GM13977 (cell line): ENCODE measurements at places on chromosomes 13 and 19.

DNA sequence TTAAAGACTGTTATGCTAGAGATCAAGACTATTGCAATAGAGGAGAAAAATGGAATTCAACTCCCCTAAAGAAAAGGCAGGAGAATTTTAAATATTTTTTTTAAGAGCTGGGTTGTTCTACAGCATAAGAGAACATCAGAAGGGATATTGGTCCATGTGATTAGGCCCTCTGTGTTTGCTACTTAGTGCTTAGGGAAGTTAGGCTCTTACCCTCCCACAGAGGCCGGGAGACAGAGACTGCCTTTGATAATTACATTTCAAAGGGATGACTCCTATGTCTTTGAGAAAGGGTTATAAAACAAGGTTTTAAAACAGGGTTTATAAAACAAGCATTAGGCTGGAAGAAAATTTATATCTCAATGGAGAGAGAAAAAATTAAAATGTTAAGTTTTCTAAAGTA is 1248.1 kb upstream of the PCDH20 start:
- no peak for DNase-seq

DNA sequence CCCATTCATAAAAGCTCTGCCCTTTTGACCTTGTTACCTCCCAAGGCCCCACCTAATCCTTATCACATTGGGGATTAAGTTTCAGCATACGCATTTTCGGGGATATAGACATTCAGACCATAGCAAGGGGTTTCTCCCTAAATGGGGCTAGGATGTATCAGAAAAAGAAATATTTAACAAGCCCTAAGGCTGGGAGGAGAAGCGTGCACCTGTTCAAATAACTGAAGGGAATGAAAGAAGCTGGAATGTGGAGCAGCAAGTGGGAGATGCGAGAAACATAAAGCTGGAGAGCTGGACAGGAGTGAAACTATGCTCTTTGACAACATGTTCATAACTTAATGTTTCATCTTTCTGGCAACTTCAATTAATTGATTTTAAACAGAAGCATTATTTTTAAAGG is 811.8 kb upstream of the GPC6 start:
- no peak for DNase-seq

DNA sequence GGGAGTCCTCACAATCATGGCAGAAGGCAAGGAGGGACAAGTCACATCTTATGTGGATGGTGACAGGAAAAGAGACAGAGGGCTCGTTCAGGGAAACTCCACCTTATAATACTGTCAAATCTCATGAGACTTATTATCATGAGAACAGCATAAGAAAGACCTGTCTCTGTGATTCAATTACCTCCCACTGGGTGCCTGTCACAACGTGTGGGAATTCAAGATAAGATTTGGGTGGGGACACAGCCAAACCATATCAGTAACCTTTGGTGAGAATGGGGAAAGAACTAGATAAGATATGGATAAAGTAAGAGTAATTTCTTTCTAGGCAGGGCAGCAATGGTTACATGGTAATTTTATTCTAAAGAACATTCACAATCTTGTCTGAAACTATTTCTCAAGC is 344.9 kb upstream of the KLF12 start:
- no peak for DNase-seq

DNA sequence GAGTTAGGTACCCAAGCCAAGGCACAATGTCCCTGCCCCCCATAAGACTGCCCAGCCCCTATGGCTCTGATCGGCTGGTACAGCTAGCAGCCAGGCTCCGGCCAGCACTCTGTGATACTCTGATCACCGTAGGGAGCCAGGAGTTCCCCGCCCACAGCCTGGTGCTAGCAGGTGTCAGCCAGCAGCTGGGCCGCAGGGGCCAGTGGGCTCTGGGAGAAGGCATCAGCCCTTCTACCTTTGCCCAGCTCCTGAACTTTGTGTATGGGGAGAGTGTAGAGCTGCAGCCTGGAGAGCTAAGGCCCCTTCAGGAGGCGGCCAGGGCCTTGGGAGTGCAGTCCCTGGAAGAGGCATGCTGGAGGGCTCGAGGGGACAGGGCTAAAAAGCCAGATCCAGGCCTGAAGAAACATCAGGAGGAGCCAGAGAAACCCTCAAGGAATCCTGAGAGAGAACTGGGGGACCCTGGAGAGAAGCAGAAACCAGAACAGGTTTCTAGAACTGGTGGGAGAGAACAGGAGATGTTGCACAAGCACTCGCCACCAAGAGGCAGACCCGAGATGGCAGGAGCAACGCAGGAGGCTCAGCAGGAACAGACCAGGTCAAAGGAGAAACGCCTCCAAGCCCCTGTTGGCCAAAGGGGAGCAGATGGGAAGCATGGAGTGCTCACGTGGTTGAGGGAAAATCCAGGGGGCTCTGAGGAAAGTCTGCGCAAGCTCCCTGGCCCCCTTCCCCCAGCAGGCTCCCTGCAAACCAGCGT is 3.0 kb upstream of the KMT2B start:
- no peak for DNase-seq

GRCh38 chr13:37878921-37879320 is 9.3 kb upstream of the TRPC4 start:
- no peak for DNase-seq

GRCh38 chr13:86830046-86830445 is 841.1 kb upstream of the SLITRK5 start:
- no peak for DNase-seq

DNA sequence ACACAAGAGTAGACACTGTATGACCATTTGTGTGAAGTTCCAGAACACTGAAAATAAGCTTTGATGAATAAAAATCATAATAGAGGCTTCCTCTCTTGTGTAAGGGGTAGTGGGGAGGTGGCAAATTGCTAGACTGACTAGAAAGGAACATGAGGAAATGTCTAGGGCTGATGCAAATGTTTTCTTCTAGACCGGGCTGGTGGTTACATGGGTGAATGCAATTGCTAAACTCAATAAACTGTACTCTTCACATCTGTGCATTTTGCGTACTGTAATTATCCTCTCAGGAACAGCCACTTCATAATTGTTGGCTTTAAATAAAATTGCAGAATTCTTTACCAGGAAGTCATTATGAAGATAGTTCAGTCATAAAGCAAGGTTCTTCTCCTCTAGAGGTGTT is 5.2 kb upstream of the KBTBD7 start:
- DNase-seq: peak; percentile 34

- DNase-seq: no peak
Observed at GRCh38 chr19:33673258-33673875, 51.6 kb downstream of the CHST8 start.

GRCh38 chr13:24307211-24308067 is 1.9 kb upstream of the C1QTNF9 start:
- DNase-seq: no peak

GRCh38 chr13:81409284-81409683 is 1068.4 kb upstream of the SPRY2 start:
- no peak for DNase-seq

- DNase-seq: no peak
Observed at GRCh38 chr13:28041501-28041900, 53.0 kb upstream of the URAD start.

GRCh38 chr19:50371914-50372475 is 4.3 kb upstream of the NR1H2 start:
- DNase-seq: no peak

GRCh38 chr13:30045916-30046704 is 195.7 kb upstream of the UBL3 start:
- DNase-seq: no peak

DNA sequence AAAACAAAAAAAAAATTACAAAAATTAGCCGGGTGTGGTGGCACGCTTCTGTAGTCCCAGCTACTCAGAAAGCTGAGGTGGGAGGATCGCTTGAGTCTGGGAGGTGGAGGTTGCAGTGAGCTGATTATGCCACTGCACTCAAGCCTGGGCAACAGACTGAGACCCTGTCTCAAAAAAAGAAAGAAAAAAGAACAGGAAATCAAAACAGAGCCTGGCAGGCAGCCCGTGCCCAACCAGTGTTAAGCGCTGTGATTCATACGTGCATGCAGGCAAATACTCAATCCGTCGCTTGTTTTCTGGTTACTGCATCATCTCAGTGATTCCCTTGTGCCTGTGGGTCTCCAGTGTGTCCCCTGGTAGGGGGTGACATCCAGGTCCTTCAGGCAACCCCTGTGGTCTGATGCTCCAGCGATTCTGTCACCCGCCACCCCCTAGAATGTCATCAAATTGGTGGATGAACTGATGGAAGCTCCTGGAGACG is 18.1 kb downstream of the DDX39A start:
- DNase-seq: peak; percentile 18

DNA sequence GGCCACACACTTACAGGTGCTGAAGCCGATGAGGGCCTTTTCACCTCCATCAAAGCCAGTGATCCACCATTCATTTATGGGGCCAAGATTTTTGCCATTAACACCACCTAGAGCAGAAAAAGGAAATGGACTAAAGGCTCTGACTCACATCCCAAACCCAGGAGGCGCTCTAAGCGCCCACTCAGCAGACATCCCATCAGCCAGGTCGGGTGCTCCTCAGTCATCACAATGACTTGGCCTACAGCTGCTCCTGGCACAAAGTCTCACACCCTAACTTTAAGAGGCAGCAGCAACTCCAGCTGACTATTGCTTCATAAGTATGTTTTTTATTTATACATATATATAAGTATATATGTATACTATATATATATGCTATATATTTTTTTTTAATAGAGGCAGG is 36.1 kb upstream of the EIF3G start:
- no peak for DNase-seq

DNA sequence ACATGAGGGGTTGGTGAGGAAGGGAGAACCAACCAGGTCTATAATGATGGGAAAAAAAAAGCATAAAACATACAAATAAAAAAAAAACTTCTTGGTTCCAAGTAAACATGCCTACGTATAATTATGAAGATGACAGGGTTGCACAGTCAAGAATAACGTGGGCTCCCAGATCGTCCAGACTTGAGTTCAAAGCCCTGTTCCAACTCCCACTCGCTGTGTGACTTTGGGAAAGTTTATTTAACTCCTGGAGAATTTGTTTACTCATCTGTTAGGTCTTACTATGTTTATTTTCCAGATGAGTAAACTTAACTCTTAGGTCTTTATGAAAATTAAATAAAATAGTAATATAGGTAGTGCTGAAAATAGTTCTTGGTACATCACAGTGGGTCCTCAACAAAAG is 13.8 kb downstream of the STARD13 start:
- no peak for DNase-seq

DNA sequence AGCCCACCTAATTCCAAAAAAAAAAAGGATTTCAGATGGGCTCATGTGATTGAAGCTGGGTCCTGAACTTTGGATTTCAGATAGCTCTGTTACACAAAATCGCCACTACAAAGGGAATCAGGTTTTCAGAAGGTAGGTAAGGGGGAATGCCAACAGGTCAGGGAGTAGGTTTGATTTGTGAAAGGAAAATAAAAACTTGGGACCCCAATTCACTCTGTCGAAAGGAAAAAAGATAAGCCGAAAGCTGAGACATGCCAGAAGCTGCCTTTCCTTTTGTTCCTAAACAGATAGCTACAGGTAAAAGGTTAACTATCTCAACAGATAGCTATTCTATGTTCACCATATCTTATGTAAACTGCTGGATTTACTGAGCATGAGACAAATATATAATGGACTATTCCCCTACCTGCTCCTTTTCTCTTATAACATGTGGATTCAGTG is 4.0 kb downstream of the KRTDAP start:
- no peak for DNase-seq

GRCh38 chr19:50427997-50428425 is 4.7 kb upstream of the MYBPC2 start:
- no peak for DNase-seq

DNA sequence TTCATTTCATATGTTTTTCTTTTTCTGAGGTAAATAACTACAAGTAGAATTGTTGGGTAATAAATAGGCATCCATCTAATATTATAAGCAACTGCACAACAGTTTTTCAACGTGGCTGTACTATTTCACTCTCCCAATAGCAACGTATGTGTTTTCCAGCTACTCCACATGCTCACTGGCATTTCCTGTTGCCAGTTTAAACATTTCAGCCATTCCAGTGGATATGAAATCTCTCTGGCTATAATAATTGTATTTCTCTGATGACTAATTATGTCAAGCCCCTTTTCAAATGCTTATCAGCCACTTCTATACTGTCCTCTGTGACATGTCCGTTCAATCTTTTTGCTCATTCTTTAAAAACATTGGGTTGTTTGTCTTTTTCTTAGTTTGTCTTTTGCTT is 26.8 kb upstream of the ALOX5AP start:
- no peak for DNase-seq

GRCh38 chr13:95676105-95676761 is 706 bp upstream of the DNAJC3 start:
- no peak for DNase-seq

GRCh38 chr13:21576426-21576825 is 27.5 kb downstream of the MICU2 start:
- DNase-seq: no peak

DNA sequence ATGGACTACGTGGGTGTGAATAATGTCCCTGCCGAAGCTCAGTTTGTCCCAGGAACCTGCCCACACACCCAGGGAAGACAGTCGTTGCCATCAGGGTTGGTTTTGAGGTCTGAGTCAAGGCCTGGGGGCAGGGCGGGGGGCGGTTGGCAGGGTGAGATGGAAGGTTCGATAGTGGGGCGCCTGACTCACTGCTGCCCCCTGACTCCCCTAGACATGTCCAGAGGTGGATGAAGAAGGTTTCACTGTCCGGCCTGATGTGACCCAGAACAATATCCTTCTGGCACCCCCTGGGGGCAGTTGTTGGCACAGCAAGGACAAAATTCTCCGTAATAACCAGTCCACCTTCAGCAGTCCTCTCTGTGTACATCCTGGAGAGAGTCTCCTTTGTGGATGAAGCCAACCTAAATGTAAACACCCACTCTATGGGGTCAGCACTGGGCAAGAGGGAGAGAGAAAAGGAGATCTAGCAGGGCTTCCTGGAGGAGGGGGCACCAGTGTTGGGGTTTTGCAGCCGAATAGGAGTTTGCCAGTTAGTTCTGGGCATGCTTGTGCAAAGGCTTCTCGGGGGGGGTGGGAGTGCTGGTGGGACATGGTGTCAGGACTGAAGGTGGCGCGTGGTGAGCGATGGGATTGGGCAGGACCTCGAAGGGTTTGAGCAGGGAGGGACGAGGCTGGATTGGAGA is 19.6 kb upstream of the B3GNT3 start:
- no peak for DNase-seq

DNA sequence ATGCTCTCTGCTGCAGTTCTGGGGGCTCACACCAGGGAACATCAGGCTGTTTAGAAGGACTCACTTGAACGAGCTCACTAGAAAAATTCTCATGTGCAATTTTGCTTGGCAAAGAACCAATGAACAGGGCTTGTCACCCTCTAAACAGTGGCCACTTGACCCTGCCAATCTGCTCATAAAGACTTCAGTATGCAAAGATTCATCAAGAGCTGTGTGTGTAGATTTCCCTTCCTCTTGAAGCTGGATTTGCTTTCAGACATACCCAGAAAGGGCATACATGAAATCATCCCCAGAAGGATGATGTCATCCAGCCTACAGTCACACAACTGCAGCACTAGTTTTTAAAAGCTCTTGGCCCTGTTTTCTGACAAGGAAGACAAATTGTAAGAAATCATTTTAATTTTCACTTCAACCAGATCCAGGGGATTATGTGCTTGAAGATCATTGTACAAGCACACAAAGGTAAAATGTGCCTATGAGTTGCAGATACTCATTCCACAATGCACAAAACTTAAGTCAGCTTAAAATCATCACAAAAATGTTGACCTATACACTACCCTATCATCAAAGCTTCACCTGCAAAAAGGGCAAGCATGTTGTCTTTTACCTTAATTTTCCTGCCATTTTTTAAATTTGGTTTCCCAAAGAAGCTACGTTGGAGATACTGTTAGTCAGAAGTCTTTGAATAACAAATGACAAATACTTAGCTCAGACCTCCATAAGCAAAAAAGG is 5.2 kb upstream of the STK24 start:
- no peak for DNase-seq

GRCh38 chr13:86878781-86879180 is 792.4 kb upstream of the SLITRK5 start:
- no peak for DNase-seq
